ENCODE measurements at places on chromosomes 2 and 18. TPM values are rescaled to one million over a fixed set of nuclear protein-coding genes. Genes with fewer than 3 reads are reported as not detected.

The ZSCAN30 gene
- 8.9 TPM for total RNA-seq

- no peak overlapping the region for H3K4me3 ChIP-seq
- H3K4me1 ChIP-seq, result no peaks in the 10 kb centered on the region
- H3K27me3 ChIP-seq, result no peaks in the 10 kb centered on the region
- no peak for DNase-seq
Measured at GRCh38 chr2:45797451-45798230, 146.2 kb downstream of the PRKCE start.

The LOXHD1 gene
- total RNA-seq, result not detected

DNA sequence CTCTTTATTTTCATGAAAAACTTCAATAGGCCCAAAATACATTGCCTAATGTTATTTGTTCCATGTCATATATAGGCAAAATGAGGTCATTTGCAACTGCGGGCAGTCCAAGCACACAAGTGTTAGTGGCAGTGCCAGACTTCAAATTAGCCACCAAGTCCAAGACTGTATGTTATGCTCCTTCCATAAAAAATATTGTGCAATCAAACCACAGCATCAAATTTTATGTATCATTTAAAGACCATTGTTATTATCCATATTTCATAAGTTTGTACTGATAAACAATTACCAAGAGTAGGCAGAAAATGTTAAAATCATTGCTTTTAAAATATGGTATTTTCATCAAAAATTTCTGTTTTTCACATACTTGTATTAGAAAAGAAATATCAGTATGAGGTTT lies 54.1 kb downstream of the XIRP2 start:
- H3K27me3 ChIP-seq, result no peaks in the 10 kb centered on the region
- H3K4me3 ChIP-seq, result no peak overlapping the region
- H3K36me3 ChIP-seq, result no peaks in the 10 kb centered on the region
- no peaks in the 10 kb centered on the region for H3K4me1 ChIP-seq
- DNase-seq, result no peak

The HRH4 gene
- not detected for total RNA-seq

- no peaks in the 10 kb centered on the region for H3K27me3 ChIP-seq
- H3K4me3 ChIP-seq, result no peak overlapping the region
- no peaks in the 10 kb centered on the region for H3K4me1 ChIP-seq
- DNase-seq, result no peak
- no peak overlapping the region for H3K27ac ChIP-seq
Measured at GRCh38 chr2:212114489-212114888, 424.1 kb downstream of the ERBB4 start.

DNA sequence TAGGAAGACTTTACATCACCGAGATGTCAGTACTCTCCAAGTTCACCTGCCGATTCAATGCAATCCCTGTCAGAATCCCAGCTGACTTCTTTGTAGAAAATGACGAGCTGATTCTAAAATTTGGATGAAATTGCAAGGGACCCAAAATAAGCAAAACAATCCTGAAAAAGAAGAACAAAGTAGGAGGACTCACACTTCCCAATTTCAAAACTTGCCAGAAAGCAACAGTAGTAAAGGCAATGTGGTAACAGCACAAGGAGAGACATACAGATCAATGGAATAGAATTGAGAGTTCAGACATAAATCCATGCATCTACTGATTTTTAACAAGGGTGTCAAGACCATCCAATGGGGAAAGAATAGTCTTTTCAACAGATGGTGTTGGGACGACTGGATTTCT lies 52.2 kb downstream of the SMAD7 start:
- no peaks in the 10 kb centered on the region for H3K27me3 ChIP-seq
- H3K36me3 ChIP-seq, result no peaks in the 10 kb centered on the region
- H3K27ac ChIP-seq, result no peak overlapping the region
- DNase-seq, result no peak
- no peaks in the 10 kb centered on the region for H3K4me1 ChIP-seq

DNA sequence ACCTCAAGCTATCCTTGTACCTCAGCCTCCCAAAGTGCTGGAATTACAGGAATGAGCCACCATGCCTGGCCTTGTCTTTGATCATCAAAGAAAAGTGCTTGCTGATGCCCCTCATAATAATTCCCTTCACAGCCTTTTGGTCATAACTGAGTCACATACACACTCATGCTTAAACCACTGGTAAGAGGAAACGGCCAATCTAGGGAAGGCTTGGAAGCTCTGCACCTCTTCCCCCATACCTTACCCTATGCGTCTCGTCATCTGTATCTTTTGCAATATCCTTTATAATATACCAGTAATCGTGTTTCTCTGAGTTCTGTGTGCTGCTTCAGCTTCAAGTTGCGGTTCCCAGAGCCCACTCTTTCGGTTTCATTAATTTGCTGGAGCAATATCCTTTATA lies 4.8 kb upstream of the RNF138 start:
- no peak overlapping the region for H3K4me3 ChIP-seq
- H3K4me1 ChIP-seq, result peaks cover 26% of the 10 kb centered on the region
- no peak overlapping the region for H3K27ac ChIP-seq
- H3K27me3 ChIP-seq, result no peaks in the 10 kb centered on the region

DNA sequence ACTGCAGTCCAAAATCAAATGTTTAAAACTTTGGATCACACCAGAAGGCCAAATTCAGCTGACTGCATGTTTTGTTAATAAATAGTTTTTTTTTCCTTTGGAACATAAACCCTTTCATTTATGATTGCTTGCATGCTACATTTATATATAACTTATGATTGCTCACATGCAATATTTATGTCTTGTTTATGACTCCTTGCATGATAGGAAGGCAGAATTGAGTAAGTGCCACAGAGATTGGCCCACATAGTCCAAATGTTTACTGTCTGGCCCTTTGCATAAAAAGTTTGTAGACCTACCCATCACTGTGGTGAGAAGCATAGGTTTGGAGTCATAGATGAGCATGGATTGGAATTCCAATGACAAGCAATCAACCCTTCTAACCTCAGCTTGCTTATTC lies 30.8 kb downstream of the WDFY1 start:
- DNase-seq, result no peak
- H3K36me3 ChIP-seq, result no peaks in the 10 kb centered on the region
- no peaks in the 10 kb centered on the region for H3K27me3 ChIP-seq
- H3K4me3 ChIP-seq, result no peak overlapping the region
- no peaks in the 10 kb centered on the region for H3K4me1 ChIP-seq
- H3K27ac ChIP-seq, result no peak overlapping the region

DNA sequence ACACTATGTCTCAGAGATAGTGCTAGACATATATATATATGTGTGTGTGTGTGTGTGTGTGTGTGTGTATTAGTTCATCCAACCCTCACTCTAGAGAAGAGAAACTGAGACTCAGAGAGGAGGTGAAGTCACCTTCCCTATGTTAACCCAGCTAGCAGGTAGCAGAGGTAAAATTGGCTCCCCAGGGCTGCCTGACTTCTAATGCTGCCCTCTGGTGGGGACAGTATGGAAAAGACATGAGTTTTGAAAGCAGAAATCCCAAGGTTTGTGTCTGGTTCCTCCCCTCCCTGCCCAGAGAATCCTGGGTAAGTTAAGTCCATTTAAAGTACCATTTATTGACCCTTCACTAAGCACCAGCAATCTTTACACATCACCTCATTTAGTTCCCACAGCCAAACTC lies 137.7 kb downstream of the THNSL2 start:
- no peak overlapping the region for H3K27ac ChIP-seq
- no peak for DNase-seq
- H3K27me3 ChIP-seq, result no peaks in the 10 kb centered on the region
- no peaks in the 10 kb centered on the region for H3K4me1 ChIP-seq
- no peak overlapping the region for H3K4me3 ChIP-seq

- peaks cover 30% of the 10 kb centered on the region for H3K4me1 ChIP-seq
- DNase-seq, result no peak
- peak overlapping the region; percentile 99 for H3K27ac ChIP-seq
- no peaks in the 10 kb centered on the region for H3K36me3 ChIP-seq
- H3K4me3 ChIP-seq, result peak overlapping the region; percentile 94
Measured at GRCh38 chr2:44360749-44361329, 455 bp downstream of the PREPL start.

The CD8B2 gene
- total RNA-seq, result 4.5 TPM

The QPCT gene
- 4.2 TPM for total RNA-seq

GRCh38 chr2:169911119-169911518 lies 83.9 kb downstream of the UBR3 start:
- H3K4me3 ChIP-seq, result no peak overlapping the region
- H3K36me3 ChIP-seq, result no peaks in the 10 kb centered on the region
- H3K27me3 ChIP-seq, result no peaks in the 10 kb centered on the region
- DNase-seq, result no peak

DNA sequence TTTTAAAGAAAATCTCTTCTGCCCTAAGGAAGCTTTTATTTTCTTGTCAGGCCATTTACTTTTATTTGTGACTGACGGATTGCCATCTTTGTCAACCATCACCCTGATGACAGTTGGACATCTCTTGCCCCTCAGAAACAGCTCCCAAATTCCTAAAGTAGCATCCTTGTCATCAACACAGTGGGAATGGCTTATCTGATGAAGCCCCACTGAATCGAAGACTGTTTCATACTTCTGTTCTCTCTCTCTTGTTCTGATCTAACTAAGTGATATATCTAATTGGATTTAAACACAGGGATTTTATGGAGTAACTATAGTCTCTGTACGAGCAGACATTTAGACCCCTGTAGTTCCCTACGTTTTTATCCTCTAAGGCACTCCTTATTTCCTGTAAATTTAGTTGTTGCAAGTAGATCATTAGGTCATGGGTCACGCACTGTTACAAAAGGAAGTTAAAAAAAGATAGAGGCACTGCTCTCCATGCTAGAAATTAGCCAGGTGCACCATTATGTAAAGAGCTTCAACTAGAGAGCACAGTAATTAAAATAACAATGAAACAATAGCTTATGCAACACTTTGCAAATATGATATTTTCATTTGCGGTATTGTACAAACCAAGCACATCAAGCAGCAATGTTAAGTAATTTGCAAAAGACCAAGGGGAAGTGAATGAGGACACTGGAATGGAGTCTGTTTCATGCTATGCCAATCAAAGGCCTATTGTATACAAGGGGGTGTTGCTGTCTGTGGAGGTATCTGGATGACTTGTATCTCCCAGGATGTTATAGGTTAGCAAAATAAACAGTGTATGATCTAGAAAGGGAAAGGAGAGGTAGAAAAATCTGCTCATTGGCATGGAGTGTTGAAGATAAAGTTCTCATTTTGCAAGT lies 284.7 kb downstream of the LRRTM1 start:
- H3K4me3 ChIP-seq, result no peak overlapping the region
- H3K36me3 ChIP-seq, result no peaks in the 10 kb centered on the region
- DNase-seq, result no peak
- H3K27me3 ChIP-seq, result no peaks in the 10 kb centered on the region

DNA sequence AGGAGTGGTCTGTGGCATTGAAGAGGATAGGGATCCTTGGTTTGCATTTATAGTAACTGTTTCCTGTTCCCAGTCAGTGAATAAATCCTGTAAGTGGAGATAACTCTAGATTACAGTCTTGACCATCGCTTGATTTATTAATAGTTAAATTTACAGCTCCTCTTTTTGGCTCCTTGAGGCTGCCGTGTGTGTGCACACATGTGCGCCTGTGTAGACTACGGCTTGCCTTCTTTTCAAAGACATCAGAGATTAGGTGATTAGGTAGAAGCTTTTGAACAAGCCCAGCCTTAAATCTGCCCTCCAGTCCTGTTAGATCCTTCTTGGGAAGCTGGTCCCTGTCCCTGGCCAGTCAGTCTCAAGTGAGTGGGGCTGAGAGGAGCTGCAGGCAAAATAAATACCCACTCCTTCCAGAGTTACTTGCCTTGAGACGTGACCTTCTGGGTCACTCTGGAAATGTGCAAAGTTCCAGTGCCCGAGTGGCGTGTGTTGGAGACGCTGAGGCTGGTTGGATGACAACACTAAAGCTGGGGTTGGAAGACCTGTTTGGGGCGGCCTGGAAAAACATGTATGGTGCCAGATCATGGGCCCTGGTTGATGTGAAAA lies 32.0 kb downstream of the TCF7L1 start:
- DNase-seq, result no peak
- no peaks in the 10 kb centered on the region for H3K4me1 ChIP-seq
- H3K4me3 ChIP-seq, result no peak overlapping the region
- no peaks in the 10 kb centered on the region for H3K27me3 ChIP-seq

DNA sequence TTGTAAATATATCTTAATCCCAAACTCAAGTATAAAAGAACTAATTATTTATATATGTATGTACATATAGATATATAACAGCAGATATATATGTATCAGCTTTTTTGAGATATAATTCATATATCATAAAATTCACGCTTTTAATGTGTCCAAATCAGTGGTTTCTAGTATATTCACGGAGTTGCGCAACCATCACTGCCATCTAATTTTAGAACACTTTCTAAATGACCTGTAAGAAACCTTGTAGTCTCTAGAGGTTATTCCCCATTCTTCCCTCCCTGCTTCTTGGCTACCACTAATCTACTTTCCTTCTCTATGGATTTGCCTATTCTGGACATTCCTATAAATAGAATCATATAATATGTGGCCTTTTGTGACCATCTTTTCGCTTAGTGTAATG lies 163.5 kb upstream of the TCF4 start:
- H3K27ac ChIP-seq, result no peak overlapping the region
- DNase-seq, result no peak
- no peaks in the 10 kb centered on the region for H3K4me1 ChIP-seq
- H3K36me3 ChIP-seq, result no peaks in the 10 kb centered on the region

The DOK6 gene
- not detected for total RNA-seq

The LIPG gene
- not detected for total RNA-seq

The ARHGEF4 gene
- total RNA-seq, result 0.51 TPM

DNA sequence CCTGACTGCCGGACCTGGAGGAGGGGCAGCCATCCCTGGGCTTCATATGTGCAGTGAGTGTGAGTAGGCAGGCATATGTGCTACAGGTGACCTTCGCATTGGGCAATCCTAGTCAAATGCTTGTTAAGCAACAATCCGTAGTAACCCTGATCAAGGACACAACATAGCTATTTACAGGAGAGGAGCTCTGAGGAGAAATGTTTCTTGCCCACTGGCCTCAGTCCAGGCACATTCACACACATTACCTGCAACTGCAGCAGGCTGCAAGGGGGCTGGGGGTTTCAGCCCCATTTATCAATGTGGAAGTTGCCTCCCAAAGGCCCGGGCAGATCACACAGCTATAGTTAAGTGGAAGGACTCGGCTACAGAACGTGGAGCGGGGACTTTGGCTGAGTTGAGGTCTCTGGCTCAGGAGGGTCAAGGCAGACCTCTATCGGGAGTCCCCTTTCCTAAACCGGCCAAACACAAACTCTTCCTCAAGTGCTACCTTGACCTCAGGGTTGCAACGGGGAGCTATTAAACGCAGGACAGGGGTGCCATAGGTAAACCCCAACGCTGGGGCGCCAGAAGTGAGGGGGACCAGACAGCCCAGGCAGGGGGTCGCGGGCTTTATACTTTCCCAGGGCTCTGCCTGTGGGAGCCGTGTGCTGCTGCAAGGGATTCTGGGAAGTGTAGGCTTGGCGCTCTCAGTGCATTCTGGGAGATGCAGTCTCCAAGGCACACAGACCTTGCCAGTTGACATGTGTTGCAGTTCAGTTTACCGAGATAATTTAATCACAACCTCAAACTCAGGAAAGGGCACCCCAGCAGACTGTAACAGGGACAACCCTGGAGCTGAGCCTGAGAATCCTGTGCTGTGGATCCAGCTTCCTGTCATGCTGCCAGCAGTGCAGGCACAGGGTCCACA lies 9.4 kb downstream of the KHK start:
- no peak overlapping the region for H3K4me3 ChIP-seq
- no peaks in the 10 kb centered on the region for H3K27me3 ChIP-seq
- no peak overlapping the region for H3K27ac ChIP-seq
- no peaks in the 10 kb centered on the region for H3K36me3 ChIP-seq

The RBM44 gene
- 0.63 TPM for total RNA-seq

The SAG gene
- not detected for total RNA-seq

GRCh38 chr2:233087713-233088112 lies 27.6 kb downstream of the INPP5D start:
- peaks cover 21% of the 10 kb centered on the region for H3K36me3 ChIP-seq
- no peak overlapping the region for H3K4me3 ChIP-seq
- no peaks in the 10 kb centered on the region for H3K27me3 ChIP-seq
- peaks cover 63% of the 10 kb centered on the region for H3K4me1 ChIP-seq
- no peak for DNase-seq
- H3K27ac ChIP-seq, result no peak overlapping the region

Measured in CD8-positive, alpha-beta memory T cell (primary cell).